Activated CD4-positive, alpha-beta memory T cell treated with anti-CD3 and anti-CD28 coated beads, Interleukin-2, amount 10 ng/mL, durations not matched to agents 7 days and 5 days (primary cell): ENCODE measurements at places on chromosomes 5 and 9.
A peak's percentile ranks its signal among the peaks of the same experiment; 100 is the strongest.

DNA sequence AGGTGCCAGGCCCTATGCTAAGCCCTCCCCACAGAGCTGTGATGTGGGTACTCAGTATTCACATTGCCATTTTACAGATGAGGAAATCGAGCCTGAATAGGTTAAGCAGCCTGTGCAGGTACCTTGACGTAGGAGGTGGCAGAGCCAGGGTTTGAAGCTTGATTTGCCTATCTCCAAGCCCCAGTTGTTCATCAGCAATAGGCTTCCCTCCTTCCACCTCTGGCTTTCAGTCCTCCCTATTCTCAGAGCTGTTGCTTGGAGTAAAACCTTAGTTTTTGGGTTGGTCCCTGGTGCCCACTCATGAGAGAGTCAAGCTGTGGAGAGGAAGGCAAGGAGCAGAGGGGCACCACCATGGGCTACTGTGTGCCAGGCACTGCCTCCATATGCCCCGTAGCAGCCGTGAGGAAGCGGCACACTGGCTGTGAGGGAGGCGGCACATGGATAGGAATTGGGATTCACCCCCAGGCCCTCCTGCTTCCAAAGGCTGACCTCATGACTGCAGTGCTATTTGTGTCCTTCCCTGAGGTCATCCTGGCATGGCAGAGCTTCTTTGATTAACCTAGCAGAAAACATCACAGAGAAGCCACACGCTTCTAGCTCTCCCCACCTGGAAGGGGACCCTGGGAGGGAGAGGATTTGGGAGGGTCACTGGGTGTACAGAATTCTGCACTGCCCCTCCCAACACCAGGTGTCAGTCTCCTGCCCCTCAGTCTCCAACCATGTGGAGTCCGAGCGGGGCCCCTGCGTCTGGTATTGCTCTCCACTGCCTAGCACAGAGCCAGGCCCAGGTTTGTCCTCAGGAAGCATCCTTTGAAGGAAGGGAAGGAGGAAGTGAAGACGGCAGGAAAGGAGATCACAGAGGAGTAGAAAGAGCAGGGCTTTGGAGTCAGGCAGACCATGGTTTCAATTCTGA, 109.8 kb downstream of the RGS3 start:
- DNase-seq: no peak

- DNase-seq: no peak
Observed at GRCh38 chr9:134936346-134937163, 18.8 kb upstream of the FCN1 start.

DNA sequence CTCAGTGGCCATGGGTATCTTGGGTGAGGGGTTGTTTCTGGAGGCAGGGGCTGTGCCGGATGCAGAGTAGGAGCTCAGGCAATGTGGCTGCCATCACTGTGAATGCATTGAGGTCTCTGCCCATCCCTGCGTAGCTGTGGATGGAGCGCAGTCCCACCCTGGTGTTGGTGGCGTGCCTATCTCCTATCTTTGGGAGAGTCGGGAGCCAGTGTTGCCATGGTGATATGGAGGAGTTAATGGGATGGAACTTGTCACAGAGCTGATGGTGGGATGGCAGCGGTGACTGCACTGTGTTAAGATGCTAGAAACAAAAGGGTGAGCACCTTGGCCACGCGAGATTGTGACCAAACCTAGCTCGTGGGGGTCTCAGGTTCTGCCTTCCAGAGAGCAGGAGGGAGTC, 197.3 kb downstream of the MELK start:
- DNase-seq: no peak

GRCh38 chr5:94702729-94703128, 84.3 kb downstream of the SLF1 start:
- DNase-seq: no peak

DNA sequence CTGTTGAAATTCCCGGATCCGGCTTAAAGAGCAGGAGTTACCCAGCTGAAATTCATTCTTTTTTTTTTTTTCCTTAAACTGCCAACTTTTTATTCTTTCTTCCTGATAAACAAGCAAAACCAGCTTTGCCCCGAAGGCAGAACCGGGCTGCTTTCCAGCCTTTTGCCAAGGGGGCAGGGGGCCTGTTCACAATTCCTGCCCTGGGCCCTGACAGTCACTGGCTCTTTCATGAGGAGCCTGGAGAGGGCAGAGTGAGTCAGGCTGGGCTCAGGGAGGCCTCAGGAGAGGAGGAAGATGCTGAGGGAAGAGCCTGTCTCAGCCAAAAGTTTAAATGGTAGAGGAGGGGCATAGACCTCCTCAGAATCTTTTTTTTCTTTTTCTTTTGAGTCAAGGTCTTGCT, 4.8 kb downstream of the GLIPR2 start:
- DNase-seq: no peak

DNA sequence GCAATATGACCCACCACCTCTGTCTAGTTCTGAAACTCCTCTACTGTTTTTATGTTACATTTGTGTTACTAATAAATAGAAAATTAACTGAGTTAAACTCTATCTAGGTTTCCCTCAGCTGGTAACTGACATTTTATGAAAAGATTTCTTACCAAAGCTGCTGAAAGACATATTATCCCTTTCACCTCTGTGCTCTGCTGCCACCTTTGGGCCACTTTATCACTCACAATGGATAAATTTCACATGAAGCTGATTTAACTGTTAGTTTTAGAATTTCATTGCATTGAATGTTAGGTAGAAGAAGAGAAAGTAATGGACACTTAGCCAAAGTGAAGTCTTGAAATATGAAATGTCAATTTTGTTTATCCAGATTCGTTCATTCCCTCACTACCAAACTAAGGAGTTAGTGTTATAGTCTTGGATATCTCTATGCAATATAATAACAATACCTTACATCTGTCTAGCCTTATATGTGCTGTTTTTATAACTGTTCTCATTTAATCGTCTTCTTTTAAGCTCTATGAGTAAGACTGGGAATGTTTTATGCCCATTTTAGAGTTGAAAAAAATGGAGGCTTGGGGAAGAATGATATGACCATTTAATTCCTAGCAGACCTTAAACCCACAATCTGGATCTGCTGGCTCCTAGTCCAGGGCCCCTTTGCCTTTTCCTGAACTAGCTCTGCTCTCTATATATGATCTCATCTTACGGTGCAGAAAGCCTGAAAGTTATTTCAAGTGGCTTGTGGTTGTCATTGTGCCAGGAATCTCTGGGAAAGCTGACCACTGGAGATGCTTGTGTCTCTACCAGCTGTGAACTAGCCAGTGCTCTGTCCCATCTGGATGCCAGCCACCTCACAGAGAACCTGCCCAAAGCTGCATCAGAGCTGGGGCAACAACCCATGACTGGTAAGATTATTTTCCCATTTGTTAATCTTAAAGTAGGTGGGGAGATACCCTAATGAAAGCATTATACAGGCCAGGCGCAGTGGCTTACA, 97.1 kb downstream of the GOLPH3 start:
- DNase-seq: peak; percentile 39

- no peak for DNase-seq
Observed at GRCh38 chr5:78162253-78162862, 132.1 kb downstream of the AP3B1 start.

DNA sequence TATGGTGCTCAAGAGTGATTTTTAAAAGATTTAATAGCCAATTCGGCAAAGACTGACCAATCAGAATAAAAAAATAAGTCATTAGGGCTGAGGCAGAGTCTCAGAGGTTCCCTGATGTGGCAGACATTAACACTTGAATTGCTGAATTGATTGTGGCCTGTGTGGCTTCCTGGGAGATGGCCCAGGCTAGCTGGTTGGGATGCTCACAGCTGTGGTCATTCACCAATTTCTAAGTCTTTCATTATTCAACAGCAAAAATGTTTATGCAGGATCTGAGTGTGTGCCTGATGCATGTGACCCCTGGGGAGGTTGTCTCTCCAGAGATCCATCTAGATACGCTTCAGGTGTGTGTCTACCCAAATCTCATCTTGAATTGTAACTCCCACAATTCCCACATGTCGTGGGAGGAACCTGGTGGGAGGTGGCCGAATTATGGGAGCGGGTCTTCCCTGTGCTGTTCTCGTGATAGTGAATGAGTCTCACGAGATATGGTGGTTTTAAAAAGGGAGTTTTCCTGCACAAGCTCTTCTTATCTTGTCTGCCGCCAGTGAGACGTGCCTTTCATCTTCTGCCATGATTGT, 632.6 kb upstream of the SEMA6A start:
- DNase-seq: no peak

DNA sequence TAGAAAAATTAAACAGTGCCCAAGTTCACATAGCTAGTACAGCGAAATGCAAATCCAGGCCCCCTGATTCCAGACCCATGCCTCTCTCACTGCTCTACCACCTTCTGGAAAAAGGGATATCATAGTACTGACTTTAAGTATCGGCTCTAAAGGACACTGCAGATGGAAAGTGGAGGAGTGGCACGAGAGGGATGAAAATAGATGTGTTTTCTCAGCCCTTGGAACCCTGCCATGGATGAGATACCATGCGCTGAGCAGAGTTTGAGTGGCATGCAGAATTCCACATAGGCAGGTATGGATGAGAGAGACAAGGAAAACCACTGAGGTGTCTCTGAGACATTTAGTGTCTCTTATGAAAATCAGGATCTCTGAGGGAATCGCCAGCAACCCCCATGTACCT, 18.8 kb downstream of the CKMT2 start:
- DNase-seq: no peak

GRCh38 chr9:88287972-88288371, 100.3 kb upstream of the SPIN1 start:
- no peak for DNase-seq

- DNase-seq: no peak
Observed at GRCh38 chr9:33840381-33840780, 23.4 kb downstream of the UBE2R2 start.

- no peak for DNase-seq
Observed at GRCh38 chr9:98161851-98162250, 30.6 kb downstream of the CORO2A start.

DNA sequence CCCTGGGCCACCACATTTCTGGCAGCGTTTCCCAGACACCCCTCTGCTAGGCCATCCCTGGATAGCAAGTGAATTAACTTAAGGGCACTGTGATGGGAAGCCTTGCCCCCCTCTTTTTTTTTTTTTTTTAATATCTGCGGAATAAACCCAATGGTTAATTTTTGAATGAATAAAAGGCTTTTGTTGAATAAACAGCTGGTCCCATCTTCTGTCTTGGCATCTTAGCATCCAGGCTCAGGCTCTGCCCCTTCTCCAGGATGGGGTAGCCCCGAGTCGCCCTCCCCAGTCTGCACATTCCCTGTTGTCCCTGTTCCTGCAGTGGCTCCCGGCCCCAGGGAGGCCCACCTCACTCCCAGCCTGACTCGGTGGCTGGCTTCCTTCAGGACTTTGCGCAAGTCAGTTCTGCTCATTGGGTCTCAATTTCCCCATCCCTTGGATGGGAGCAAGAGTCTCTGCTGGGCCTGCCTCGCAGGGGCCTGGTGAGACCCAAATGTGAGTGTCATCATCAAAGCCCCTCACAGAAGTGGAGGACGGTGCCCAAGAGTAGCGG, 29.0 kb upstream of the HMCN2 start:
- DNase-seq: no peak

DNA sequence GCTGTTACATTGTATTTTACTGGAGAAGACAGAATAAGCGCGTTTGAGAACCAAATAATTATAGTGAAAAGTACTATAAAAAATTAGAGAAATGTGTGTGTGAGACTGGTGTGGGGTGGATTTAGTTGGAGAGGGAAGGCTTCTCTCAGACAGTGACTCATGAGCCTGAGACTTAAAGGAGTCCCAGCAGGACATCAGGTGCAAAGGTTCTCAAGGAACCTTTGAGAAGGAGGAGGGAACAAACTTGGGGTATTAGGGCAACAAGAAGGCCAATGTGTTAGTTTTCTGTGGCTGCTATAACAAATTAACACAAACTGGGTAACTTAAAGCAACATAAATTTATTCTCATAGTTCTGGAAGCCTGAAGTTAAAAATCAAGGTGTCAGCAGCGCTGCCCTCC, 4.9 kb downstream of the DDX4 start:
- no peak for DNase-seq

DNA sequence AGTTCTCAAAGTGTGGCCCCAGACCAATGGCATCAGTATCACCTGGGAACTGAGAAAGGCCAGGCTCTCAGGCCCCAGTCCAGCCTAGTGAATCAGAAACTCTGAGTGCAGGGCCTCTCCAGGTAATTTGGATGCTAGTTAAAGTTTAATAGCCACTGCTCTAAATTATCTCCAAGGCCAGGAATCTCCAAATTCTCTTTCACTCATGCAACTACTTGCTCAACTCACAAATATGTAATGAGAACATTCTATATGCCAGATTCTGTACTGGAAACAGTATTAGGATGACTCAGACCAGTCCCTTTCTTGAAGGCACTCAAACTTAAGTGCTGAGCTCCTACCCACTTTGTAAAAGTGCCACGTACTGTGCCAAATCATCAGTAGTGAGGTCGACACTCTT, 84.6 kb downstream of the PAPPA start:
- no peak for DNase-seq
